ENCODE measurements at places on chromosomes 12 and 14. TPM values are rescaled to one million over a fixed set of nuclear protein-coding genes. Genes with fewer than 3 reads are reported as not detected.

GRCh38 chr12:49651855-49652254 is 28.5 kb downstream of the PRPF40B start:
- DNase-seq, result no peak

GRCh38 chr14:23078692-23079116 is 16.2 kb downstream of the ACIN1 start:
- DNase-seq, result peak; percentile 76

DNA sequence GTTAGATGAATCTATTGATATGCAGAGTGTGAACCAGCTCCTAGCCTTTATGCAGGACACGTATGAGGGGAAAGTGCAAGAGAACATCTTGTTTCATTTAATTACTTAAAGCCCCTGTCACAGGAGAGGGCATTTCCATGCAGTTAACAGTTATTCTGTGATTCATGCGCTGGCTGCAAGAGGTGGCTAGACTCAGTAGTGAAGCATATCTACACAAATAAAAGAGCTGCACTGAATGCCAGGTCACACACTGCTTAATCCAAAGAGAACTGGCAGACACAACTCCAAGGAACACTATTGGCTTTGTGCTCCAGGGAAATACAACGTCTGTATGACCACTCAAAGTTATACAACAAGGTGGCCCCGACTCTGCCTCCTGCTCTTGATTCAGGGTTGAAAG is 394.1 kb downstream of the C12orf75 start:
- DNase-seq, result no peak

The SAMD15 gene
- 0.09 TPM for polyA plus RNA-seq

- no peak for DNase-seq
These were observed 10.5 kb downstream of the RASSF9 start for GRCh38 chr12:85825746-85826145.

The RPGRIP1 gene
- 1.1 TPM for polyA plus RNA-seq

- DNase-seq, result no peak
These were observed 1.3 kb downstream of the PLEKHG3 start for GRCh38 chr14:64705381-64706118.

The GARIN6 gene
- polyA plus RNA-seq, result not detected

The ASB2 gene
- polyA plus RNA-seq, result 4.1 TPM

GRCh38 chr12:100326208-100326607 is 30.7 kb upstream of the SLC17A8 start:
- no peak for DNase-seq

- no peak for DNase-seq
These were observed 6.5 kb upstream of the OR11G2 start for GRCh38 chr14:20184181-20184580.

DNA sequence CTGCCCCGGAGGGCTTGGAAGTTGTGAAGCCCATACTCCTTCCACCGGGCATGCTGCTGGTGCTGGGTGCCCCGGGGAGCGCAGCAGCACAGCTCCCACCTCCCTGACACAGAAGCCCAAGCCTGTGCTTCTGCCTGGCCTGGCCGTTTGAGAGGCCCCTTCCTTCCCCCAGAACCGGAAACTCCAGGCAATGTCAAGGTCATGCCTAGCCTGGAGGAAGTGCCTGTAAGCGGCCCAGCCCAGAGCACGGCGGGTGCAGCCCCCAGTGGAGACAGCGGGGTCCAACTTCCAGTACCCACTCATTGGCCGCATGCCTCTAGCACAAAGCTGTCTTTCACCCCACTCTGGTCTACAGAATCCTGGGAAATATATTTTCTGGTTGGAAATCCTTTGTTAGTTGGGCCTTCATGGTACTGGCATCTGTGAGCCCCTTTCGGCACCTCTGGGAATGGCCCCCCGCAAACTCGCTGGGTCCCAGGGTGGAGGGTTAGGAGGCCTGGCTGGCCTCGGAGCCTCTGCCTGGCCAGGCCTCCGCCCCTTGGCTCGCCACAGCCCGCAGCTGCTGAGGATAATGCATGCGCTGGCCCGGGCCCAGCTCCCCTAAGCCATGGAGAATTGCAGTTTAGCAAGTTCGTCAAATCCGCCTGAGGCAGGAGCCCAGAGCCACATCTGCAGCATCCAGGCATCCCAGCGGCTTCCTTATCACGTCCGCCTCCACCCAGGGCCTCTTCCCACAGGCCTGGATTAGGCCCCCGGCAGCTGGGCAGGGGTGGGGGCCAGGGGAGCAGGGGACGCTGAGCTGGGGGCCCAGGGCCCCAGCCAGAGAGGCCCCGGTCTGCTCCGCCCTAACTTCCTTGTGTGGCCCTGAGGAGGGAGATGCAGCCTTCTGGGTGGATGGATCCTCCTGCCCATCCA is 48.9 kb upstream of the DLK1 start:
- DNase-seq, result peak; percentile 80

GRCh38 chr14:92373336-92373735 is 50.4 kb downstream of the SLC24A4 start:
- no peak for DNase-seq

The TSPAN19 gene
- polyA plus RNA-seq, result not detected

DNA sequence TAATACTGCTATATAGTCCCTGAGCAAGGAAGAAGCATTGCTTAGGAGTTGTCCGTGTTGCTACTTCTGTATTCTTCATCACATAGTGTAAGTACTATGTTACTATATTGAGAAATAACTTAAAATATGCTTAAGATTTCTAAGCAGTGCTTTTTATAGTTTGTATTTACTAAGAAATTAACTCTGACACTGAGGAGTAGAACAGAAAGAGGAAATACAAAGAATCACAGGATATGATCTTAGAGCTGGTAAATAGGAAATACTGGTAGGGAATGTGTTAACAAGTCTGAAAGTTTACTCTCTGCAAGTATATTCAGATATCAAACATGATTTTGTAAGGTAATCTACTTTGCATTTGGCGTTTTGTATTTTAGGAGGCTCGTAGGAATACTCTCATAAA is 15.5 kb downstream of the XPOT start:
- DNase-seq, result no peak

GRCh38 chr14:101019541-101019940 is 116.0 kb upstream of the RTL1 start:
- DNase-seq, result no peak

DNA sequence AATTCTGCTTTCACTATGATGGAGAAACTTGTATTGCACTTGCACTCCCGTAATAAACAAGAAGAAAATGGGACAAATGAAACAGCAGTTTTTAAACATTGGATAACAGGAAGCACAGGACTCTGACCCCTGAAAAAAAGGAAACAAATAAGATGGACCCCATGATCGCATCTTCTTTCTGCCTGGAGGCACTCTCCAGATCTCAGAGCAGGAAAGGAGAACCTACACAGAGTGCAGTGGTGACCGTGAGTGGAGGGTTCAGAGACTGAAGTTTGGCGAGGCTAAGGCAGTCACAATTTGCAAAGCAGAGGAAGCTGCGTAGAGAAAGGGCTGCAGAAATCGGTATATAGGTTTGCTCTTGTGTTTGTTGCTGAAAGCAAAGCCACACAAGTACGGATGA is 6.1 kb upstream of the FGF6 start:
- DNase-seq, result no peak

DNA sequence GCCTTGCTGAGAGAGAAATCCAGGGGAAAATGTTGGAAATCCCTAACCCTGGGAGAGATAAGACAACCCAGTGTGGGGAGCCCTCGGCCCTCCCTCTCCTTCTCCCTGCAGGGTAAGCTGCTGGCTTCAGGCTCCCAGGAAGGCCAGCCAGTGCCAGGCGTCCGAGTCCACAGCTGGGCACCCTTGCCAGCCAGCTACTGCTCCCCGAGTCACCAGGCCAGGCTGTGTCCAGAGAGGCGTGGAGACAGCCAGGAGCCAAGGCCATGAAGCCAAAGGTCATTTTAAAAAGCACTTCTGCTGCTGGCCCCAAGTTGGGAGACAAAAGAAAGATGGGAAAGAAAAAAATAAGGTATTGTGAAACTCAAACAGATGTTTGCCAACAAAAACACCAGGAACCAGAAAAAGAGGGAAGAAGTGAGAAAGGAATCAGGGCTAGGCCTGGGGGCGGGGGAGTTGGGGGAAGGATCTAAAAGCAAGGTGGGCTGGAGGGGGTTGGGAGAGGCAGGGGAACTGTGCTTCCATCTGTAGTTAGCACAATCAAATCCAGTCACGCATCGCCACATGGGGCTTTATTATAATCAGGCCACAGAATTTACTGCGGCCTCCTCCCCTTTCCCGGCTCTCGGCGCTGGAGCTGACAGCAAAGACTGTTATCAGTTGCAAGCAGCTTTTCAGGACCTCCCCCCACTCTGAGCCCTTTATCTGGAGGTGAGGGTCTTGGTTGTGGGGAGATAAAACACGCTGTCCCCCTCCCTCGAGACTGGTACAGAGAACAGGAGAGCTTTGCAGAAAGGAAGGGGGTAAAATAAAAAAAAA is 33.5 kb downstream of the RBM19 start:
- peak; percentile 14 for DNase-seq

DNA sequence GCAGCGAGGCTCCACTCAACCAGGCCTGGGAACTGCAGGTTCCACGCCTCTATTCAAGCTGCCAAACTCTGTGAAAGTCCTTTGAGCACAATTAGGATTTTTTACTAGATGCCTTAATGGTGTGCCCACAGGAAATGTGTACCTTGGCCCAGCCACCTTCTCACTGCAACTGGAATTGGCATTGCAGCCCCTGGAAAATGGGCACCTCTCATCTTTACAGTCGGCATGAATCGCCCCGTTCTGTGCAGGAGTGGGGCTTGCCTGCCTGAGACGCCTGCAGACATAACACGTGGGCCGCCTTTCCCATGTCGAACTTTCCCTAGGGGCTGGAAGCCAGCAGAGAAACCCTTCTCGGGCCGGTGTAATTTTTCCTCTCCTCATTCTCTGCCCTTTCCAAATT is 42.0 kb upstream of the ELK3 start:
- no peak for DNase-seq

GRCh38 chr14:76007852-76008251 is 22.3 kb downstream of the IFT43 start:
- no peak for DNase-seq

DNA sequence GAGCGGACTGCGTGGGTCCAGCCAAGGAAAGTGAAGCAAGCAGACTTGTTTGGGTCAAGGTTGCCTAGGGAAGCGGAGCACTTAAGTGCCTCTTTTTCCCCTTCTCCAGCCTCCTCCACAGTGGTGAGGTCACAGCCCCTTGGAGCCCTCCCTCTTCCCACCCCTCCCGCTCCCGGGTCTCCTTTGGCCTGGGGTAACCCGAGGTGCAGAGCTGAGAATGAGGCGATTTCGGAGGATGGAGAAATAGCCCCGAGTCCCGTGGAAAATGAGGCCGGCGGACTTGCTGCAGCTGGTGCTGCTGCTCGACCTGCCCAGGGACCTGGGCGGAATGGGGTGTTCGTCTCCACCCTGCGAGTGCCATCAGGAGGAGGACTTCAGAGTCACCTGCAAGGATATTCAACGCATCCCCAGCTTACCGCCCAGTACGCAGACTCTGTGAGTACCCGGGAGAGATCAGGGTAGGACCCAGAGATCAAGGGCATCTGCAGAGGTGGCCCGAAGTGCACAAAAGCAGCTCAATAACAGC is at the start of gene TSHR:
Gene TSHR (plus strand): TSS at position 206 of the 526 bp plus-strand sequence. CDS start 60 bp downstream, at position 266.
- no peak for DNase-seq

GRCh38 chr14:102779574-102780315 is 2.5 kb downstream of the TRAF3 start:
- no peak for DNase-seq

- DNase-seq, result no peak
These were observed 620 bp upstream of the NID2 start for GRCh38 chr14:52069307-52070050.

The ZNF385A gene
- polyA plus RNA-seq, result 0.31 TPM

GRCh38 chr12:76480796-76481195 is 78.8 kb downstream of the OSBPL8 start:
- no peak for DNase-seq

DNA sequence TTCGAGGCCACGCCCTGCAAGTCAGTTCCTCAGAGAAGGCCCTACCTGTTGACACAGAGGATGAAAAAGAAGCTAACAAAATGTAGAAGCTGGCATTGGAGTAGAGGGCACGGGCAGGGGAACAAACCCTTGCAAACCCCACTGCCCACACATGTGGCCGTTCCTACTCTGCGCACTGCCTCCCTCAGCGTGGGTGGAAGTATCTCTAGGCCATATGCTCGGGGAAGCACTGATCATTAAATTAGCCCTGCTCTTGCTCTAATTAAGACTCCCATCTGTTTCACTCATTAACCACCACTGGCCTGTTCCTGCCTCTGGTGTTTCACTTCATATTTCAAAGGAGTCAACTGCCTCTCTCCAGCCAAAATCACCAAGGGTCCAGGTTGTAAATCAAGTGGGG is 201.2 kb upstream of the SFSWAP start:
- DNase-seq, result no peak

DNA sequence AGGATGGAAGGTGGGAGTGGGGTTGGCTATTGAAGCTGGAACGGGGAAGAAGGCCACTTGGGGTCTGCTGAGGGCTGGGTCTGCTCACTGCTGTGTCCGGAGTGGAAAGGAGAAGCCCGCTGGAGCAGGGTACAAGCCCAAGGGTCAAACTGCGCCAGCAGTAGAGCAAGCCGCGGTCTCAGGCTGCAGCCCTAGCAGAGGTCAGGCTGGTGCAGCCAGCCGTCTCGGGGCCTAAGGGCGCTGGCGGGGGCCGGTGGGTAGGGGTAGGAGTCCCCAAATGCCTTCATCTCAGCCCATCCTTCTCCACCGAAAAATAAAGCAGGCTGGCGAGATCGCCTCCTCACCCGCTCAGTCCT is 718 bp upstream of the JDP2 start:
- DNase-seq, result no peak

The NOS1 gene
- not detected for polyA plus RNA-seq

DNA sequence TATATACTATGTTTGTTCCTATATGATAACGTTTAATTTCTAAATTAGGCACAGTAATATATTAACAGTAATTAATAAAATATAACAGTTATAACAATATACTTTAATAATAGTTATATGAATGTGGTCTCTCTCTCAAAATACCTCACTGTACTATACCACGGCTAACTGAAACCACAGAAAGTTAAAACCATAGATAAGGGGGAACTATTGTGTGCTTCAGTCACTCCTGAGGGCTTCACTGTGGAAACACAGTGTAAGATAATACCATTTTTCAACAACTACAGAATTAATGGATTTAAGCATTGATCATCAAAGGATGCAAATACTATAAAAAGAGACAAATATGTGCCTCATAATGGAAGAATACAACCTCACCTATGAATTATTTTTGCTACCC is 266.4 kb upstream of the RGS6 start:
- DNase-seq, result no peak

The C12orf60 gene
- 0.69 TPM for polyA plus RNA-seq

Data from HepG2 (cell line).